Fibroblast of the aortic adventitia (primary cell): ENCODE measurements at places on chromosomes 7 and 10. TPM values are rescaled to one million over a fixed set of nuclear protein-coding genes. Genes with fewer than 3 reads are reported as not detected.

The AGAP5 gene
- 2.9 and 4.3 TPM in 2 replicates for total RNA-seq

DNA sequence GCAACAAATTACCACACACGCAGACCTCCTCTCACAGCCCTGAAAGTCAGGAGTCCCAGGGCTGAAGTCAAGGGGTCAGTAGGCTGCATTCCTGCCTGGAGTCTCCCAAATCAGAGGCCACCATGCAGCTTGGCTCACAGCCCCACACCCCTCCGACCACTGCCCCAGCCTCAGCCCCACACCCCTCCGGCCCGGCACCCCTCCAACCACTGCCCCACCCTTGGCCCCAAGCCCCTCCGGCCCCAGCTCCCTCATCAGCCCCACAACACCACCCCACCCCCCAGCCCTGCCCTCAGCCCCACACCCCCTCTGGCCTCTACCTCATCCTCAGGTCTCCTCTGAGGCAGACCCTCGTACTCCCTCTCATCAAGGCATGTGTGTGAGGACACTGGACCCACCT lies 85.7 kb downstream of the DIP2C start:
- no peak for DNase-seq

- DNase-seq = no peak
These were observed 1134.4 kb downstream of the XPNPEP1 start for GRCh38 chr10:108788891-108789290.

GRCh38 chr7:4707980-4708411 lies 25.9 kb downstream of the FOXK1 start:
- DNase-seq = no peak
